Jurkat, Clone E6-1 (cell line): ENCODE measurements at places on chromosomes 5 and 9.
A peak's percentile ranks its signal among the peaks of the same experiment; 100 is the strongest.

DNA sequence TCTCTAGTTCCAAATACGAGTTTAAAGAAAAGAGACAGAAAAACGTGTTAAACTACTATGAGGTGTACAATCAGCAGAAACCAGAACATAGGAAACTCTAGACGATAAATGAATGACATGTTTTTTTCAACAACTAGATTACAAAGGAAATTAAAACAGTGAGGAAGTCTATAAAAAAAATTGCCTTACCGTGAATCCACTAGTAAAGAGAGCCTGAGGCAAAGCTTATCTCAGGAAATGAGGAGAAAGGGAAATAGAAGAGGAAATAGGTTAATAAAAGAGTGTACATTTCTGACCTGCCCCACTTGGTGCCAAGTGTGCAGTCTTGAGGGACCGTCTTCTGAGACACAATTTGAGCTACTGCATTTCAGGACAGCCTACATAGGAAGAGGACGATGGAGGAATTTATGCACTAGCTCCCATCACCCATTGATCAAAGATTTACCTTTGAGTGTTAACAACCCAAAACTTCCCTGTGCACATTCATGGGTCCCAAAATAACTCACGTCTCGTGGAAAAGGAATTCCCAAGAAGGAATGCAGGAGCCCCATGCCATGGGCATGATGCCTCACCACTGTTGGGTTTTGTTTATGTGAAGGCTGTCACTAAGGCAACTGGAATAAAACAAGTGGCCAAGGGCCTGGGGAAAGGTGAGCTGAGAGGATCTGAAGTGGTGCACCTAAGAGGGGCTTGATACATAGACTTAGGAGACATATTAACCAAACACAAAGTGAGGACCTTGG is 53.6 kb upstream of the SLC1A3 start:
- DNase-seq: no peak

GRCh38 chr5:41648996-41649395 is 138.6 kb upstream of the PLCXD3 start:
- DNase-seq: no peak

GRCh38 chr9:73906671-73907070 is 590.5 kb upstream of the RORB start:
- DNase-seq: no peak

GRCh38 chr5:124751031-124751430 is 4.6 kb upstream of the ZNF608 start:
- no peak for DNase-seq

- no peak for DNase-seq
Observed at GRCh38 chr5:115548683-115549082, 4.1 kb upstream of the FEM1C start.

DNA sequence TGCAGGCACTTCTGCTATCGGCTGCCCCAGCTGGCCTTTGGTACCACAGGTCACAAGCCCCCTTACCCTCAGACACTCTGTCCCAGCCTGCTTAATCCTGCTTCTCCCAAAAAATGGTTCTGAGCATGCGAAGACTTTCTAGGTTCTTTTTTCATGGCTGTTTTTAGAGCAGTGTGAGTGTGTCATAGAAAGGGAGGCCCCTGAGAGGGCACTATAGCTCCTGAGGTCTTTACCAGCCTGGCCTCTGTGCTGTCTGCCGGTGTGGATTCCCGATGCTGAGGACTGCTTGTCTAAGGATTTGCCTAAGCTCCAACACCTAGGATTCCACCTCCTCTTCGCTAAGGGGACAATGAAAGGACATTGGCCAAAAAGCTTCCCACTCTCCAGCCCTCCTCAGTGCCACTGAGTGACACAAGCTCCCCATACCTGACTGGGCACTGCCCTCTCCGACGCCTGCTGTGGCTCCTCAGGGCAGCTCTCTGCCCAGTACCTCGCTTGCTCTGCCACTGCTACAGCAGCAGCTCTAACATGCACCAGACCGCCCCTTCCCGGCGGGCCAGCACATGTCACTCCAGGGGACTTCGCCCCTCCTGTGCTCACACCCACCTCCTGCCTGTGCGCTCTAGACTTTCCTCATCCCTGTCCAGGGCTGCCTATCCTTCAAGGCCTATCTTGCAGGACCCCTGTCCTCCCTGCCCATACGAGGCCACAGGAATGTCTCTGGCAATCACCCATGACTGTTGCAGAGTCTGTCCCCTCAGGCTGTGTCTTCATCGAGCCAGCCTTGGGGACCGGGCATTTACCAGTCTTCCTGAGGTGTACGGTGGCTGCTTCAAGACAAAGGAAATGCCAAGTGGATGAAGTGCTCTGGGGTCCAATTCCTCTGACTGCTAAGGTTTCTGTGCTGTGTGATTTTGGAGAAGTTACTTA is 21.0 kb downstream of the MACROH2A1 start:
- no peak for DNase-seq

- no peak for DNase-seq
Observed at GRCh38 chr5:124582561-124582840, 163.9 kb downstream of the ZNF608 start.

- DNase-seq: no peak
Observed at GRCh38 chr5:180606215-180606785, 15.0 kb upstream of the SCGB3A1 start.

GRCh38 chr5:73189871-73190376 is 16.9 kb downstream of the TMEM174 start:
- DNase-seq: no peak

DNA sequence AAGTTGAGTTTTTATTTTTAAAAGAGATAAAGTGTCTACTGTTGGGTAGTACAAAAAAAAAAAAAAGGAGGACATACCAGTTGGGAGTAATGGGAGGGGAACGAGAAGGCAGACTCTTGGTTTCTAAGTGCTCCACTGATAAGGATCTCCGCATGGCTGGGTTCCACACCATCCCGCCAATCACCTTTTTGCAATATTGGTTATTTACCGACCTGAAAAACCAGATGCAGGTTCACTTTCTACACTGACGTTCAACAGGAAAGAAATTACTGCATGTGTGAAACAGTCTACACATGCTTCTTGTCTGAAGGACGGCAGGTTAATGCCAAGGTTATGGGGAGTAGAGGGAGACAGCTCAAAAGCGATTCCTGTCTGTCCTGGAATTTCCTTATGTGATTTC is 75.5 kb downstream of the PTPN3 start:
- DNase-seq: no peak

GRCh38 chr9:76297721-76298239 is 96.4 kb downstream of the RFK start:
- DNase-seq: no peak

DNA sequence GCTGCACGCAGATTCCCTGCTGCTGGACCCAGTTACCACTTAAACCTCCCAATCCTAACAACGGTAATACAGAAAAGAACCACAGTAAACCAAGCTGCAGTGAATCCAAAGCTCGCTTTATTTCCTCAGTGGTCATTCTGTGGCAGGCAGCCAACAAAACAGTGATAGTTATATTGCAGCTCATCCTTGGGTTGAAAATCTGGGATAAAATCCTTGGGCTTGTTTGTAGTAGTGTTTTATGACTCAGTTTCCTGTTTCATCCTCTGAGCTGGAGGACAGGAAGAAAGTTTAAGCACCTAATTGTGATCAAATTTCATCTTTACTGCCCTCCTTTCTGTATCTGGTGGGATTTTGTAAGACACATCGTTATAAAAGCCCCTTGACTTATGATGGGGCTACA is 31.4 kb downstream of the HMGCR start:
- DNase-seq: no peak

GRCh38 chr5:34695275-34696027 is 39.3 kb downstream of the RAI14 start:
- peak; percentile 6 for DNase-seq

DNA sequence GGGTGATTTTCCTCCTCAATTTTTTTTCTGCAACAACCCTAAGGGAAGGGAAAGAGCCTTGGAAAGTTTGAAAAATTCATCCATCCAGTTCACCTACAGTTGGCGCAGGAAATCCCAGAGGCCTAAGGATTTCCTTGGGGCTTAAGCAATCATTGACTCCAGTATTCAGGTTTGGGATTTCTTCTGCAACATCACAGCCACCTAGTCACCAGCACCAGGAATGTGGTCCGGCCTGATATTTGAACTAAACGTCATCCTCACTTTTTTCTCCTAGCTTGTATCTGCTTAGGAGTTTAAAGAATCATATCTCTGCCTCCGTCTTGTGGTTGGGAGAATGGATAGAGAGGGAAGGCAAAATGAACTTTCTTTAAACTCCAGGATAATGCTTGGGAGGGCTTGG is 20.2 kb upstream of the TLE4 start:
- no peak for DNase-seq

DNA sequence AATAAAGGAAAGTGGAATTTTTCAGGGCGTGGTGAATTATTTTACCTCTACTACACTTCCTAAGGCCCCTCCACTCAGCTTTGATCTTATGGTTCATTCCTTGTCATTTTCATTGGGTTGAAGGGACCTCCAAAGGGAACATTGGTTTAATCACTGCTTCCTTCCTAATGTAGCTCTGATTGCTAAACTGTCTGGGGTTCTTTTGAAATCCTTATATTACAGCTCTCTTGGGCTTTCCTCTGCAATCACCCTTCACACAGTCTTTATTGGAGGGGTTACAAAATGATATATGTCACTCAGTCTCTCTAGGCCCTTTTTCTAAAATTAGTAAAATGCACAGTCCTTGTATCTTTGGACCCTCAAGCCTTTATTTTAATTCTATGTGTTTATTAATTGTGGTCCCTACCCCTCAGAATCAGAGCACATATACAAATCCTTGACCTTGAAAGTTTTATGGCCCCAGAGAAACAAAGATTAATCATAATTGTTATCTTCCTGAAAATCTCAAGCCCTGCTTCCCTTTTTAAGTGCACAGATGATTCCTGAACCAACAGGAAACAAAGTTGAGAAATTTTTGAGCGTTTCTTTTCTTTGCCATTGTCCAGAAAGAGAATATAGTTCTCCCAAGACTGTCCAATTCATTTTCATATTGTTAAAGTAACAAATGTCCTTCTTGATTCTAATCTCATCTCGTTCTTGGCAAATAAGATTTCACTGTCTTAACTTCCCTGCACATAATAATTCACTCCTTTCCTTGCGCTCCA is 330.0 kb downstream of the ARRDC3 start:
- DNase-seq: no peak

GRCh38 chr9:136526625-136527066 is 19.2 kb downstream of the NOTCH1 start:
- DNase-seq: no peak

DNA sequence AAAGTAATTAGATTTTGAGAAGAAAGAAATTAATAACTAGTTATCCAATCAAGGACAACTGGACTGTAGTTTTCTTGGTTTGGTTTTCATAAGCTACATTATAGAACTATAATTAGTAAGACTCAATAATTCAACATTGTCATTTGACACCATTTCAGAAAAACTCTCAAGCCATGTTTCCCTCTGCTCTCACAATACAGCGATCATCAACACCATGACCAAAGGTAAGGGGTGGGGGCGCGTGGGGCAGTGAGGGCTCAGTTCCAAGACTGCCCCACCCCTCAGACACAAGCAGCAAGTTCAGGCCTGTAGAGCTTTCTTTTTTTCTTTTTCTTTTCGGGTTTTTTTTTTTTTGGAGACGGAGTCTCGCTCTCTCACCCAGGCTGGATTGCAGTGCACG is 6.4 kb downstream of the CMBL start:
- DNase-seq: no peak

GRCh38 chr9:134384811-134385479 is 58.7 kb downstream of the RXRA start:
- DNase-seq: no peak

GRCh38 chr5:103258957-103259704 is 568 bp downstream of the MACIR start:
- peak; percentile 45 for DNase-seq

DNA sequence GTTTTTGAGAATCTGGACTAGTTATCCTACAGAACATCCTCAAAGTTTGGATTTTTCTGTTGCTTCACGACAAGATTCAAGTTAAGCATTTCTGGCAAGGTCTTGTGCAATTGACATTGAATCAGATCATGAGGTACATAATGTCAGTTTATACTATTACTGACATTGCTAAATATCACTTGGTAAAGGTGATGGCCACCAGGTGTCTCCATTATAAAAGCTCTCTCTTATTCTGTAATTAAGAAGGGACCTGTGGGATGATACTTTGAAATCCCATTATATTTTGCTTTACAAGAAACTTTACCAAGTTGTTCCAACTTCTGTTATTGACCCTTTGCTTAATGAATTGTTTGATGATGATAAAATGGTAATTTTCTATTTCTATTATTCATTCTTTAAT is 131.0 kb upstream of the ASTN2 start:
- DNase-seq: no peak
